Stimulated activated CD8-positive, alpha-beta memory T cell treated with anti-CD3 and anti-CD28 coated beads, Interleukin-4, amount 100 ng/mL, for 4 hours (primary cell): ENCODE measurements at places on chromosomes 5 and 9.

GRCh38 chr5:124738681-124739633, 7.5 kb downstream of the ZNF608 start:
- DNase-seq, result no peak

DNA sequence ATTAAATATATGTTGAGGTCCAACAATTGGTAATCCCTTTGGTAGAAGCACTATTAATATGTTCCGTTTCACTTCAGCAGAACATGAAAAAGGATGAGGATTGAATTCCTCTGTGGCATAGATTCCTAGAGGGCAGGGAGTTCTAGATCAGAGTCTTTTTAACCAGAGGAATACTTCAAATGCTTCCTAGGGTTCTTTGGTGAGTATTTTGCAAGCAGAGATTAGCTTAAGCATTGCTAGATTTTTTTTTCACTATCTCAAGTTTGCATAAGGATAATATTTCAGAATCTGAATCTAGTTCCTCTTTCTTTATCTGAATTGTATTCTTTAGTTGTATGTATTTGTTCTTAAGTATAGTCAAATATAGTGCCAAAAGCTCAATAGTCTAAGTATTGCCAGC, 116.6 kb upstream of the ADAMTSL1 start:
- no peak for DNase-seq

- no peak for DNase-seq
Measured at GRCh38 chr5:2864515-2865105, 113.1 kb upstream of the IRX2 start.

DNA sequence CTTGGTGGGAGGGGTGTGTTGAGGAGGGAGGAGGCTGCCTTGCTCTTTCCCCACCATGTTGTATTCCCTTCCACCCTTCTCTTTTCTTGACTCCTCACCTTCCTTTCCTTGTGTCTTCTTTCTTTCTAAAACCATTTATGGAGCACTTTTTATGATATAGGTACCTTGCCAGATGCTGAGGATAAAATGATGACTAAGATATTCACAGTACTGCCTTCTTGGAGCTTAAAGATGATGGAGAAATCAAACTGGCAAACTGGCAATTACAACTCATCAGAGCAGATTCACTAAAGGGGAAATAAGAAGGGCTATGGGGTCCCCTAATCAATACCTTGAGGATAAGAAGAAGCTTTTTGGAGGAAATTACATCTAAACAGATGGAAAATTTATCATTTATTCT, 273.2 kb upstream of the MEF2C start:
- DNase-seq, result no peak

- DNase-seq, result no peak
Measured at GRCh38 chr9:107222020-107222522, 61.0 kb upstream of the RAD23B start.

GRCh38 chr9:79461712-79462111, 110.1 kb upstream of the TLE4 start:
- DNase-seq, result no peak

DNA sequence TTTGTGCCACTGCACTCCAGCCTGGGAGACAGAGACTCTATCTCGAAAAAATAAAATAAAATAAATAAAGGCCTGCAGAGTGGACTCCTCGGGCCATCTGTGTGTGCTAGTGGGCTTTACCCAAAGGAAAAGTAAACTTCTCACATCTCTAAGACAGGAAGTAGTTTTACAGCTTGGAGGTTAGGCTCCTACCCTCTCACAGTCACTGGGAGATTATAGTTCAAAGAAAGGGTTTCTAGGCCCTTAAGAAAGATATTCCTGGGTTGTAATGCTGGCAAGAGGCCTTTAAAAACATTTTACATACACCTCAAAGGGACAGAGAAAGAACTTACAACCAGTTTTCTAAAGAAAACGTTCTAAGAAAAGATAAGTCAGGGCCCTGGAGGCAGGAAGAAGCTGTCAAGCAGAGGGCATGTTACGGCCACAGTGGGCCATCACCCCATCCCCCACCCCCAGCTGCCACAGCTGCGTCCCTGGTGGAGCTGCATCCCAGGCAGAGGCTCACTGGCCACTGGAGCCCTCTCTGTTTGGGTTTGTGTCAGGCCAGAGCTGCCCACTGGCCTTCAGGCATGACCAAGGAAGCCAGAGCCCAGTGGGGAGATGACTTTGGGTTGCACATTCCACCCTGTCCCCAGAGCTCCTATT, 78.1 kb upstream of the CDK20 start:
- DNase-seq, result no peak

GRCh38 chr5:53913941-53914340, 353.5 kb downstream of the NDUFS4 start:
- no peak for DNase-seq

- no peak for DNase-seq
Measured at GRCh38 chr9:76985581-76985980, 33.9 kb upstream of the FOXB2 start.

DNA sequence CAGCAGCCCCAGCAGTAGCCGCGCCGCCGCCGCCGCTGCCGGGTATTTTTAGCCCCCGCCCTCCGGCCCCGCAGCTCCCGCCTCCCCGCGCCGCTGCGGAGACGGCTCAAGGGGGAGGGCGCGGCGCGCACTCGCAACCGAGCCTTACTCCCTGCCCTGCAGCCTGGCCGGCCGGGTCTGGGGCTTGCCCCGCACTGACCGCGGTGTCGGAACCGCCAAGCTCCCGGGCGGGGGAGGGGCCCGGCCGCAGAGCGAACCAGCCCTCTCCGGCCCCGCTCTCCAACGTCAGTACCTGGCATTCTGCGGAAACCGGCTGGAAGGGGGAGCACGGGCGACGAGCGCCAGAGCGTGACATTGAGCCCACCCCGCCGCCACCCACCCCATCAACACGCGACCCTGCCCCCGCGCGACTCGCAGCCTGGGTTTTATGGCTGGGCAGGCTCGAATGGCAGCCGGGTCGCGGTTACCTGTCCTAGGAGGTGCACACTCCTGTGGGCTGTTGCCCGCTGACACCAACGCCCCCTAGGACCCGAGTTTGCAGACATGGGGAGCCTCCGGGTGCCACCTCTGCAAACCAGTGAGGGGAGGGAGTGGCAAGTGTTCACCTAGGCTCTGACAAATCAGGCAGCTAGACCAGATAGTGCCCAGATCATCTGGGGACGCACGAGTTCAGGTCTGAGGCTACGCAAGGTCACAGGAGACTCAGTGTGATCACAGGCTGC, at the start of gene ACSL6:
ACSL6 (minus strand) TSS at position 37 of the 722 bp plus-strand sequence. CDS start 105 bp downstream, outside the sequence.
- no peak for DNase-seq

DNA sequence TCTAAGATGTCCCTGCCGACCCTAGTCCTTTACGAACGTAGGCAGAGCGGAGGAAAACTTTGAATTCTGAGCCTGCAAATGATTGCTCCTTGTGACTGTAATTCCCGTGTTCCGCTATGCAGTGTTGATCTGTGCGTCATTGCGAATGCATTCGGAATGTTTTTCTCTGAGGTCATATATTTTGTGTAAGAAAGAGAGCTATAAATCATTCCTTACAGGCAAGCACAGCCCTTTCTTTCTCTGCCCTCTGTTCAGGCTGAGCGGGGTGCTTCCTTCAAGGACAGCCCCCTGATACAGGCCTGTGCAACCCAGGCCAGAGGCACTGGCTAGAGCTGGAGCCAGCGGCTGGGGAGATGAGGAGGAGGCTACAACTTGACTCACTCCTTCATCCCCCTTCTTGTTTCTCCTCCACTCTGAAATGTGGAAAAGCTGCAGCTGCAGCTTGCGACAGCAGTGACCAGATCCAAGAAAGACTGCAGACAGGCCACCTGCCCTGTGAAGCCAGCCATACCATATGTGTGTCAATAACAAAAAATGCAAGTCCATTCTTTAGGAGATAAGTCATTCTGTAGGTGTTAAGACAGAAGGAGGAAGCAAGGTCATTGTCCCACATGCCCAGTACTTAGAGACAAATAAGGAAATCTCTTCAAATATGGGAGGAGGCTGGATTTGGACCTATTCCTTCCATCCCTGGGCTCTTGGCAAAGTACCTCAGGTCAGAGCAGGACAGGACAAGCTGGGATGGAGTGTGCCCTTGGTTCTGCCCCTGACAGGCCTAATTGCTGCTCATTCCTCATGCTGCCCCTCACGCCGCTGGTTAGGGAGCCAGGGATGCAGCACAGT, 345.7 kb upstream of the WWC1 start:
- DNase-seq, result no peak

DNA sequence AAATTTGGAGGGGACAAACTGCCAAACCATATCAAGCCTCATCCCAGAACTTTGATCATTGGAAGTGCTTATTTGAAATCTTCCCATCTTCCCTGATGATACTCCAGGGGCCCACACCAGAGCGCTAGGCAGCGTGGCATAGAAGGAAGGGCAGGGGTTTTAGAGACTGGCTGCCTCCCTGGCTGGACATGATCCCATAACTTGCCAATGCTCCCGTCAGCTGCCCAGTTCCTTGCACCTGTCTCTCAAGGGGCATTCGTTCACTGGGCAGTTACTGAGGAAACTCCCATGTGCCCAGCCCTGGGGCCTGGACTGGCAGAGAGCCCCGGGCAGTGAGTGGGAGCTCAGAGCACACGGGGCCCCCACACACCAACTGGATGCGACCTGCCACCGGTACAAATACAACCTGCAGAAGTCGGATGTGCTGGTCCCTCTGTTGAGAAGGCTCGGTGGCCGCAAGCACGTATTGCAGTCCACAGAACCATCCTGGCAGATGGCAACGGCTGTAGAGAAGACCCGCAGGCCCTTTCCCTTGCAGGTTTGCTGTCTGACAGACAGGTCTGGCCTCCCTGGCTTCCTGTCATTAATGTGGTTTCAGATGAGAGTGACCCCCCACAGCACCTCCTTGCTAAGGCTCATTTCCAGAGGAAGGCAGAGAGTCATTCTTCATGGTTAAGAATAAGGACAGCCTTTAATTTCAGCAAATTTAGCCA, 122.4 kb downstream of the MVB12B start:
- DNase-seq, result no peak

DNA sequence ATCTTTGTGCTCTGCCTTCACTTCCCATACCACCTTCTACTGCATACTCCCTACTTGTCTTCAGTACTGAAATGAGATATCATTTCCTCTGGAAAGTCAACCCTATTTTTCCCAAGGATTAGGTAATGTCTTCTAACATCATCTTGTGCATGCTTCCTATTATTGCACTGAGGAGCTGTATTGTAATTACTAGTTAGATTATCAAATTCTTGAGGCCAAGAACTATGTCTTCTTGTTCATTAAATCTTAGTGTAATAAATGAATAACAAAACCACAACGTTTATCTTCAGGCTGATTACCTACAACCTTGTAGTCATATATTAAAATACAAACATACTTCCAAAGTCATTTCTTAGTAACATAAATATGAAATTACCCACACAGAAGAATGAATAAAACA, 87.9 kb upstream of the POU5F2 start:
- no peak for DNase-seq

DNA sequence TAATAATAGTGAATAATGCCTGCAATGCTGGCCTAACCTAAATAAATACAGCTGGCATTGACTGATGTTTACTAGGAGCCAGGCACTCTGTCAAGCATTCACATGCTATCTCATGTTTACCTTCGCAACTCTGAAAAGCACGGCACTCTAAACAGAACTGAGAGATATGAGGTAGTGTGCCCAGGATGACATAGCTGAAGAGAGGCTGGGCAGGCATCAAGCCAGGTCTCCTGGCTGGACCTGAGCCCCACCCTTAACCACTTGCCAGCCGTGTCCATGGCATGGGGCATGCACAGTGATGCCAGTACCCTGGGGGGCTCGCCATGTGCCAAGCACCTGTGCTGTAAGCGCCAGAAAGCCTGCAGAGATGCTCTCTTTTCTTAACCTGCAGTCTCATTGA, 119.4 kb upstream of the MVB12B start:
- DNase-seq, result no peak

- DNase-seq, result no peak
Measured at GRCh38 chr5:144230806-144231205, 60.1 kb downstream of the KCTD16 start.

GRCh38 chr9:106772523-106773290, 90.3 kb upstream of the ZNF462 start:
- no peak for DNase-seq

DNA sequence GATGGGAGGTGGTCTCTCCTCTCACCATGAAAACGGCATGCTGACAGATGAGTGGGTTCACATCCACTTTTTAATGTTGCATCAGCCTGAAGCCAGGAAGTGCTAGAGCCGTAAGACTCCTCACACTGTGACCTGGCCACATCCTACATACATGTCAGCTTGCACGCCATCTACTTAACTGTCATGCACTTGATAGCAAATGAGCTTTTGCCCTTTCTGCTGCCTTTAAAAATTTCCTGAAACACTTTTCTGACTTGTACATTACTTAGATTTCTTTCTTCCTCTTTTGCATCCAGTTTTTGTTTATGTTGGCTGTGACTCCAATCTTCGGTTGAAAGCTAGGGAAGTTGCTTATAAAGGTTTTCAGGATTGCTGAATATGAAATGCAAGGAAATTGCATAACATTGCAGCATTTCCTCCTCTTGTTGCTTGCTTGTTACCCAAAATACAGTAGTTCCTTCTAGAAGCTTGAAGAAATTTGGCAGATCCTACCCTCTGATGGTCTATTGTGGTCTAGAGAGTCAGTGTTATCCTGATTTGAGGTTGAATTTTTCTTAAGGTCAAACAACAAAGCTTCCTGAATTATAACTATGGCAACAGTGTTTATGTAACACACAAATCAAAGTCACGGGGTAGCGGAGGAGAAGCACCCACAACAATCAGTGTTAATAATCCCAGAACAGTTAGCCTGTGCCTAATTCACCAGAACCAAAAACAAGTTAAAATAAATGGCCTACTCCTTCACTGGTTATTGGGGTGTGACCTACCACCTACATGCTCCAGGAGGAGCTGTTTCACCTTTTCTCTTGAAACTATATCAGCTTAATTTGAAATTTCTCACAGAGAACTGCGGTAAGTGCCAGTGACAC, 232.5 kb downstream of the ARHGAP26 start:
- peak; percentile 43 for DNase-seq

DNA sequence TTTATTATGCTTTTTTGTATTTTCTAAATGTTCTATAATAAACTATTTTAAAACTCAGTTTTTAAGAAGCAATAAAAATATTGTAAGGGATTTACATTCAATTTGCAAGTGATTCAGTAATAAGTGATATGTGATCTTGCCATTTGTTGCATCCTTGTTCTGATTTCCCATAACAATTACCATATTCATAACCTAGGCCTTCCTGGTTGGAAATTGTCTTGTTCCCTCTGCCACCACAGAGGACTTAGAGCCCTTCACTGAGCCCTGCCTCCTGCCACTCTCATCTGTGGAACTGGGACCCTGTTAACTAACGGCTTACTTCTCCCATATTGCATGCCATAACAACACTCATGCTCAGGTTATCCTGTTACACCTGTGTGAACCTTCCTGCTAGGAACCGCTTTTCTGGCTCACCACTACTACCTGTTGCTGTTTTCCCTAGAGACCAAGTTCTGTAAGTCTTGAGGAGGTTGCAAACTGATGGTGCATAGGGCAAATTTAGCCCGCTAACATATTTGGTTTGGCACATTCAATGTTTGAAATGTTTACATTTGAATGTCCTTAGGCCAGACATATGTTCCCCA, 32.9 kb upstream of the DTWD2 start:
- DNase-seq, result no peak
